Natural killer cell (primary cell): ENCODE measurements at places on chromosomes 11 and 22. TPM values are rescaled to one million over a fixed set of nuclear protein-coding genes. Genes with fewer than 3 reads are reported as not detected.

- no peak for DNase-seq
Observed at GRCh38 chr11:22079133-22079872, 113.6 kb upstream of the ANO5 start.

Gene TRIM66
- total RNA-seq = 13.7 TPM

DNA sequence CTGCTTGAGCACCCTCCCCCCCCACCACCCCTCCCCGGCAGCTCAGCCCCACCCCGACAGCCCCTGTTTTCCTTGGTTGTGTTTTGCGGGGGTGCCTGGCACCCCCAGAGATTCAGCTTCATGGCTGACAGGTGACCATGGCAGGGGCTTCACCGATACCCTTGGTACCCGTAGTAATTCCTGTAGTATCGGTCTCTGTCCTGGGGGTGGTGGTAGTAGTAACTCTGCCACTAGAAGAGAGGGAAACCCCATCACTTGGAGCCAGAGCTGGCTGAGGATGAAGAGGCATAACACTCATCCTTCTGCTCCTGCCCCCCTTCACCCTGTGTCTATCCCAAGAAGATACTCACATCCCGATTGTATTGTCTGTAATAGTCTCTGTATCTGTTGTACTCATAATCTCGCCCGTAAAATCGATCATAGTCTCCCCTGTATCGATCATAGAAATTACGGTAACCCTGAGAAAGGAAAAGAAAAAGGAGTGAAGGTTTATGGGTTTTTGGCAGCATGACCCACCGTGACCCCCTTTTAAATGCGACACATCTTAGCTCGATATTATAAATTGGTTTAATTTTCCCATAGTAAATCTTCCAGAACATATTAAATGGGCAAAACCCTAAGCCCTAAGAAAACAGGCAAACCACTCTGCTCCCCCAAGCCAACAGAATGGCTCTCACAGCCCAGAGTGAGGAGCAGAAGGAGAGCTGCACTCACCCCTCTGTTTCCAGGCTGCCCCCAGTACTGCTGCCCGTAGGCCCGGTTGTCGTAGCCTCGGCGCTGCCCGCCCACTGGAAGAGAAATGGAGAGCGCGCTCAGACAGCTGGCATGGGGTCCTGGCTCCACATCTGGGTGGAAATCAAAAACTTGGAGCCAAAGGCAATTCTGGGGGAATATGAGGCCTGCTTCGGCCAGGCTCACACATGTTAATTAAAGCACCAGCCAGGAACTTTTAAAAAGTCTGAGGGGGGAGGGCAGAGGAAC, 8.0 kb downstream of the GNG3 start:
- no peak for DNase-seq

DNA sequence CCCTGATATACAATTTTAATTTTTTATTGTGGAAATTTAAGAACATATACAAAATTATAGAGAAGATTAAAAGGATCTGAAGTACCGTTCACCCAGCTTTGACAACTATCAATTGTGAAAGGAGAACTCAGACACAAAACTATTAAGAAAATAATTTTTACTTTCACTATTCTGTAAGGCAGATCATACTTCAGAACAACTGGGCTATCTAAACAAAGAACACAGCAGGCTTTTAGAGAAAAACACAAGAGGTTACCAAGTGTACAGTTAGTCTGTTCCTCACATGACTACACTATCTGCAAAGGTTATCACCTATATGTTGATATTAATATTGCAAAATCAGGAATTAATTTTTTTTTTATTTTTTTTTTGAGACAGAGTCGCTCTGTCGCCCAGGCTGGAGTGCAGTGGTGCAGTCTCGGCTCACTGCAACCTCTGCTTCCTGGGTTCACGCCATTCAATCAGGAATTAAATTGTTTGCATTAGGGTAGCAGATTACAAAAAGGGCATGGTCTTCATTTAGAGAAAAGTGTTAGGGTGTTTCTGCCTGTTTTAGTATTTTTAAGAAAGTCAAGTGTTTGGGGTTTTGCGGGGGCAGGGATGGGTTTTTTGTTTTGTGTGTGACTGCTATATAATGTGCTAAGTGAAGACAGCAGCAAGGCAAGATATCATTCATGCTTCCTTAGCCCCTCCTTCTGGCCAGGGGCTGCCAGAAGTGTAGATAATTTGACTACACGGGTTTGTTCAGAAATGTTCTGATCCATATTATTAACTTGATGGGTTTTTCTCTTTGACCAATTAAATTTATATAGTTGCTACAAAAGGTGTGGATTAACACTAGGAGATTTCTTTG, 27.6 kb upstream of the SIK2 start:
- DNase-seq = no peak

Gene OR51S1
- total RNA-seq = not detected

Gene LRRC4C
- not detected for total RNA-seq

DNA sequence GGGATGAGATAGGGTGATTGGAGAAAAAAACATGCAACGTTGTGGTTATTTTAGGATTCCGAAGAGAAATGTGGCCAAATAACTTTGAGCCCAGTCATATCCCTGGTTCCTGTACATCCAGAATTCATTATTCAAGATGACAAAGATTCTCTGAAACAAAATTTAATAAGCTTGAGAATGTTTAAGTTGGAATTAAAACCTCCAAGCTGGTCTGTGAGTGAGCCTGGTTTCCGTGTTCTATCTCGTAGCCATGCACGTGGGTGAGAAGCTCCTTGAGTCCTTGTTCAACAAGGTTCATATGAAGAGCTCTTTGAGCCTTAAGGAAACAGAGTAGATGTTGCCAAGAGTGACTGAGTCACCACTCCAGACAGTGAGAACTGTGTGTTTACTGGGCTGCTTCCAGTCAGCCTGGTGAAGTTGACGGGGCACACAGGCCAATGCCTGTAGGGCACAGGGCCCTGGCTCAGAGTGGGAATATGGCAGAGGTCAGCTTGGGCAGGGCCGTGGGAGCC, 206.5 kb downstream of the NAV2 start:
- no peak for DNase-seq

DNA sequence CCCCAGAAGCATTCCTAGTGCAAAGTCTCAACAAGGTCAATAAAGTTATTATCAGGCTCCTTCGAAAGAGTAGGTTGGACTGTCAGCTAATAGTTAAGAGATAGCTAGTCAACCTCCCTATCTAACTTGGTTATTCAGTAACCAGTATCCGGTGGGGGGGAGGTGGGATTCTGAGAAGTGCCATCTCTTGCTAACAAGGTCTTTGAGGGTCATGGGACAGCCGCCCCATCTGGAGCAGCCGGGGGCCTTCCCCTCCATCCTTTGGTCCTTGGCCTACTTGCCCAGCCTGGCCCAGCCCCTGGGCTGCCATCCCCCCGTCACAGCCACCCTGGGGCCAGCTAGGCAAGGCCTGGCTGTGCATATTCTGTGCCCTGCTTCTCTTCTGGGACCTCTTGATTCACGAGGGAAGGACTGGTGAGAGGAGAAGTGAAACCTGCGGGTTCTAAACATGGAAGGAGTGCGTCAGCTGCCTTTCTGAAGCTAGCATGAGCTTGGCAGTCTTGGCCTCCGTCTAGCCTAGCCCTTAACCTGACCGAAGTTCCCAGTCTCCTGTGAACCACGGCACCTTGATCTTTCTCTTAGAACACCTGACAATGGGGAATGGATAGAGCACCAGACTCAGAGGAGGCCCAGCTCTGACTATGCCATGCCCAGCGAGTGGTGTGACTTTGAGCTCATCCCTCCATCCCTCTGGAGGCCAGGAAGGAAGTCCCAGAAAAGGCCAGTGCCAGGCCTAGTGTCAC, 9.3 kb downstream of the SLC37A2 start:
- DNase-seq = peak; percentile 8

- DNase-seq = no peak
Observed at GRCh38 chr11:2763984-2764383, 64.2 kb upstream of the KCNQ1OT1 start.

GRCh38 chr11:12797996-12798395, 123.8 kb downstream of the TEAD1 start:
- no peak for DNase-seq

GRCh38 chr22:32308191-32308590, 49.5 kb upstream of the RFPL3 start:
- DNase-seq = no peak

GRCh38 chr11:58609723-58610122, 12.7 kb upstream of the CNTF start:
- DNase-seq = no peak

- no peak for DNase-seq
Observed at GRCh38 chr11:63503492-63503891, 2.4 kb upstream of the LGALS12 start.

DNA sequence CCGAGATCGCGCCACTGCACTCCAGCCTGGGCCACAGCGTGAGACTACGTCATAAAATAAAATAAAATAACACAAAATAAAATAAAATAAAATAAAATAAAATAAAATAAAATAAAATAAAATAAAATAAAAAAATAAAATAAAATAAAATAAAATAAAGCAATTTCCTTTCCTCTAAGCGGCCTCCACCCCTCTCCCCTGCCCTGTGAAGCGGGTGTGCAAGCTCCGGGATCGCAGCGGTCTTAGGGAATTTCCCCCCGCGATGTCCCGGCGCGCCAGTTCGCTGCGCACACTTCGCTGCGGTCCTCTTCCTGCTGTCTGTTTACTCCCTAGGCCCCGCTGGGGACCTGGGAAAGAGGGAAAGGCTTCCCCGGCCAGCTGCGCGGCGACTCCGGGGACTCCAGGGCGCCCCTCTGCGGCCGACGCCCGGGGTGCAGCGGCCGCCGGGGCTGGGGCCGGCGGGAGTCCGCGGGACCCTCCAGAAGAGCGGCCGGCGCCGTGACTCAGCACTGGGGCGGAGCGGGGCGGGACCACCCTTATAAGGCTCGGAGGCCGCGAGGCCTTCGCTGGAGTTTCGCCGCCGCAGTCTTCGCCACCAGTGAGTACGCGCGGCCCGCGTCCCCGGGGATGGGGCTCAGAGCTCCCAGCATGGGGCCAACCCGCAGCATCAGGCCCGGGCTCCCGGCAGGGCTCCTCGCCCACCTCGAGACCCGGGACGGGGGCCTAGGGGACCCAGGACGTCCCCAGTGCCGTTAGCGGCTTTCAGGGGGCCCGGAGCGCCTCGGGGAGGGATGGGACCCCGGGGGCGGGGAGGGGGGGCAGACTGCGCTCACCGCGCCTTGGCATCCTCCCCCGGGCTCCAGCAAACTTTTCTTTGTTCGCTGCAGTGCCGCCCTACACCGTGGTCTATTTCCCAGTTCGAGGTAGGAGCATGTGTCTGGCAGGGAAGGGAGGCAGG, at the start of gene GSTP1:
GSTP1 (plus strand) TSS at position 566 of the 958 bp plus-strand sequence; CDS start at position 598, 32 bp downstream.
- DNase-seq = peak; percentile 86

Gene ACP2
- 15.5 TPM for total RNA-seq

DNA sequence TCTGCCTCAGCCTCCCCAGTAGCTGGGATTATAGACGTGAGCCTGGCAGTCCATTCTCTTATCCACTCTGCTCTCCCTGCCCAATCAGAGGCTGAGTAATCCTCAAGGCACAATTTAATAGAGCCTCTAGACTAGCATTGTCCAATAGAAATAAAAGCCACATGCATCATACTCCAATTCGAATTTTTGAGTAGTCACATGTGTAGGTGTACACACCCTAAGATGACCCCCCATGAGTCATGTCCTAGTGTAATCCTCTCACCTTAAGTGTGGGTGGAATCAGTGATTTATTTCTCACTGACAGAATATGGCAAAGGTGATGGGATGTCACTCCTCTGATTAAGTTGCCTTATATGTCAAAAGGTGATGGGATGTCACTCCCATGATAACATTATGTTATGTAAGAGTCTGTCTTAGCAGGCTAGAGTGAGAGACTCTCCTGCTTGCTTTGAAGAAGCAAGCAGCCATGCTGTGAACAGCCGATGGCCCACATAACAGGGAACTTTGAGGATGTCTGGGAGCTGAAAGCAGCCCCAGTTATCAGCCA, 61.3 kb downstream of the MN1 start:
- no peak for DNase-seq

GRCh38 chr11:85752890-85753581, 57.9 kb downstream of the SYTL2 start:
- DNase-seq = peak; percentile 98

DNA sequence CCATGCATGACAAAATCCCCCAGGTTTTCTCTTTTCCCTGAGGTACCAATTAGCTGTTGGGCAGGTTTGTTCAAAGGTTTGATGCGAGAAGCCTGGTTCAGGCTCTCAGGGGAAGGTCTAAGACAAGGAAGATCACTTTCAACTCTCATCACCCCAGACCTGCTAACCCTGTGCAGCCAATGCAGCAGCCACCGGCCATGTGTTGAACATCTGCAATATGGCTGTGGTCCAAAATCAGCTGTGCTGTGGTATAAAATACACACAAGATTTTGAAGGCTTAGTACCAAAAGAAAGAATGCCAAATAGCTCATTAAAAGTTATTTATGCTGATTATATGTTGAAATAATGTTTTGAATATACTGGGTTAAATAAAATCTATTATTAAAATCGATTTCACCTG, 58.5 kb downstream of the SMCO4 start:
- no peak for DNase-seq

GRCh38 chr22:42268852-42269410, 1.5 kb downstream of the TCF20 start:
- peak; percentile 27 for DNase-seq

Gene GLYATL1
- not detected for total RNA-seq

DNA sequence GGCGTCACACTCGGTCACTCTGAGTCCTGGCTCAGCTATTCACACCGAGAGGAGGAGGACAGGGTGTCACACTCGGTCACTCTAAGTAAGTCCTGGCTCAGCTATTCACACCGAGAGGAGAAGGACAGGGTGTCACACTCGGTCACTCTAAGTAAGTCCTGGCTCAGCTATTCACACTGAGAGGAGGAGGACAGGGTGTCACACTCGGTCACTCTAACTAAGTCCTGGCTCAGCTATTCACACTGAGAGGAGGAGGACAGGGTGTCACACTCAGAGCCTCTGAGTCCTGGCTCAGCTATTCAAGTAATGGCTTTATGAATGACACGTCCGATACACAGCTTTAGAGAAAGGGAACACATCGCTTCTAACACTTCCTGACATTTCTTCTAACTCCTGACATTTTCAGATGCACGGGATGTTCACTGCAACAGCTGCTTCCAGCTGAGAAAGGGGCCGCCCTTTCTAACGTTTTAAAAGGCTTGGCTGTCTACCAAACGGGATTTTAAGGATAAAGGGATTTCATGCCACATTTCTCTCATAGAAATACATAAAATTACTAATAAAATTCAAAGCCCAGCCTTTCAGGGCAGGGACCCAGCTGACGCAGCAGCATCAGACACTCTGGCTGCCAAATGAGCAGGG, 28.1 kb downstream of the DRD4 start:
- no peak for DNase-seq

DNA sequence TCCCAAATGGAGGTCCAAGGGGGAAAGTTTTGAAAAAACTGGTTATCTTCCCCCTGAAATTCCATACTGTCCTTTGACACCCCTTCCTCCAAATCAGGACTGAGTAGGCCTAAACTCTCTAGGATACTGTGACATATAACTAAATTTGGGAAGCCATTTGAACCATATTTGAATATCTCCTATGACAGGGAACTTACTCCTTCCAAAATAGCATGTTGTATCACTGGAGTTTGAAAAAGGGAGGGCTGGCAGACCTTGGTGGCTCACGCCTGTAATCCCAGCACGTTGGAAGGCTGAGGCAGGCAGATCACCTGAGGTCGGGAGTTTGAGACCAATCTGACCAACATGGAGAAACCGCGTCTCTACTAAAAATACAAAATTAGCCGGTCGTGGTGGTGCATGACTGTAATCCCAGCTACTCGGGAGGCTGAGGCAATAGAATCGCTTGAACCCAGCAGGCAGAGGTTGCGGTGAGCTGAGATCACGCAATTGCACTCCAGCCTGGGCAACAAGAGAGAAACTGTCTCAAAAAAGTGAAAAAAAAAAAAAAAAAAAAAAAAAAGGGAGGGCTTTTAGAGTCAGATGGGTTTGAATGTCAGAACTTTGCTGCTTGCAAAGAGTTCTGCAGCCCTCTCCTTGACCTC, 42.4 kb downstream of the PIK3C2A start:
- DNase-seq = no peak
